AG08395 (cell line): ENCODE measurements at places on chromosomes 13 and 19.

DNA sequence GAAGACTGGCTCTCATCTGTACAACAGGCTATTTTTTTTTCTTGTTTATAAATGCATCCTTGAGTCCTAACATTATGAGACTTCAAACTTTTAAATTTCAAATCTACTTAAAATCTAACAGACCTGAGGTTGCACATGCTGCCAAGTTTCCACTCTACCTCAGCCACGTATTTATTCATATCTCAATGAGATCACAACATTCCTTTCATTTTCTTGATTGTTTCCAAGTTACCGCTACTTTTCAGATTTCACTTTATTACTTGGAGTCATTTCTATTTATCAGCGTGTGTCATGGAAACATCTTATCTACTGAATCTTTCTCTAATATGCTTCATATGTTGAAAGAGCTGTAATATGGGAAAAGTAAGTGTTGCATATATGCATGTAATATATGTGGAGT, 1257.5 kb upstream of the ATXN8OS start:
- DNase-seq: no peak

DNA sequence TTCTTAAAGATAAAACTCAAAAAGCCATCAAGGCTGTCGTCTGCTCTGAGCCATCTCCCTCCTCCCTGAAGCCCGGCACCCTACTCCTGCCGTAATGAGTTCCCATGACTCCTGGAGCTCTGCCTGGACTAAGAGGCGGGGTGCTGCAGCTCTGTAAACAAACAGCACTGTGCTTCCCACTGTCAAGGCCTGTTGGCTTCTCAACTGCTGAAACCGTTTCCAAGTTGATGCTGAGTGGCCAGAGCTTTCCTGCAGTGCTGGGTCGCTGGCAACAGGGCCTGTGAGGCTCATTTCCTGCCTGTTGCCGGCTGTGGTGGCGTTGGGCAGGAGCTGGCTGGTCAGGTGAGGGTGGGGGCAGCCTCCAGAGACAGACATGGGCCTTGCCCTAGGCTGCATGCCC, 26.7 kb upstream of the ISYNA1 start:
- DNase-seq: peak; percentile 79

DNA sequence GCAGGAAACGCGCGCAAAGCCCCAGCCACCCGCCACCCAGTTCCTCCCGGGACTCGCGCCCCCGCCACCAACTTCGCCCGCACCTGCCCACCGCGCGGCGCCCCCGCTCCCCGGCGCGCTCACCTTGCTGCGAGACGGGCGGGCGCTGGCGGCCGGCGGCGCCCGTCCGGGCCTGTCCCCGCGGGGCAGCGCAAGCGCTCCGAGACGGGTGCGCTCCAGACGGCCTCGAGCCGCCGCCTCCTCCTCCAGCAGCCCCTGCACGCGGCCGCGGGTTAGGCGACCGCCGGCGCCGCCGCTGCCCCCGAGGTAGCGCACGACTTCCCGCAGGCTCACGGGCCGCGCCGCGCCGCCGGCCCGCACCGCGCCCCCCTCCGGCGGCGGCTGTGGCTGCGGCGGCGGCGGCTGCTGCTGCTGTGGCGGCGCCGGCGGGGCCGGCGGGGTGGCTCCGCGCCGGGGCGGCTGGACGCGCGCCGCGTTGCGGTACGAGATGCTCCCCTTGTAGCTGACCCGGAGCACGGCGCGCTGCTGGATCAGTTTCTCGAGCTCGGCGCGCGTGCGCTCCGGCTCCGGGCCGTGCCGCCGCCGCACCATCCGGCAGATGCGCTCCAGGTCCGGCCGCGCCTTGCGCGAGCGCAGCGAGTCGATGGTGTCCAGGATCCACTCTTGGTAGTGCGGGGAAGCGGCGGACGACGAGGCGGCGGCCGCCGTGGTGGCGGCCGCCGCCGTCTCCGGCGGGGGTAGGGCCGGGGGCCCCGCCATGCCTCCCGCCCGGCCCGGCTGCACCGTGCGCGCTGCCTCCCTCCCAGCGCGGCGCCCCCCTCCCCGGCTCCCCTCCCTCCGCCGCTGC, 666 bp downstream of the SAMD1 start:
- DNase-seq: peak; percentile 51

GRCh38 chr19:19537075-19538048, 703 bp upstream of the CILP2 start:
- no peak for DNase-seq

DNA sequence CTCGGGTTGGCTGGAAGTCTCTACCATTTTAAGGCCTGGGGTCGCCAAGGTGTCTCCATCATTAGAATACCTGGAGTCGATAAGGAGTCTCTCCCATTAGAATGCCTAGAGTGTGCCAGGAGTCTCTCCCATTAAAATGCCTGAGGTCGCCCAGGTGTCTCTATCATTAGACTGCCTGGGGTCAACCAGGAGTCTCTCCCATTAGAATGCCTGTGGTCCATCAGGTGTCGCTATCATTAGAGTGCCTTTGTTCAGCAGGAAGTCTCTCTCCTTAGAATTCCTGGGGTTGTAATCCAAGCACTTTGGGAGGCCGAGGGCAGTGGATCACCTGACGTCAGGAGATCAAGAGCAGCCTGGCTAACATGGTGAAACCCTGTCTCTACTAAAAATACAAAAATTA, 1533.0 kb downstream of the UQCRFS1 start:
- DNase-seq: no peak

- DNase-seq: no peak
These were observed 112.9 kb upstream of the CACNA1A start for GRCh38 chr19:13619203-13619632.

- DNase-seq: no peak
These were observed at the start of gene S1PR4 for GRCh38 chr19:3178377-3178972. Gene S1PR4 (plus strand): TSS chr19:3178769. CDS start chr19:3178793, 24 bp downstream.

DNA sequence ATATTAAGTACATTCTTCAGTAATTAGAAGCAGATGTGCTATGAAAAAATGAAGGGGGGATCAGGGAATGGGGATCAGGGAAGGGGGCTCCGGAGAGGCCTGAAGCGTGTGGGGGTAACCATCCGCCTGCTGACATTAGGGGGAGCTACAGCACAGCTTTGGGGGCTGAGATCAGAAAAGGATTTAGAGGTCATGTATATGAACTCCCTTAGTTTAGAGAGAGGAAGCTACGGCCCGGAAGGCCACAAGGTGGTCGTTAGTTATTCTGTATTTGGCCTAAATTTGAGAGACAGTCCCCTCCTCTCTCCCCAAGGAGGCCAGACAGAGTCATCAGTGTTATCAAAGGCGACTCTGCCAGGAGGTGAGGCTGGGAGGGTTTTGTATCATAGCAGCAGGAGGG, 99.0 kb downstream of the TM9SF2 start:
- no peak for DNase-seq

- peak; percentile 15 for DNase-seq
These were observed 65.1 kb downstream of the FLT1 start for GRCh38 chr13:28429685-28430290.

- DNase-seq: no peak
These were observed 128.1 kb downstream of the KL start for GRCh38 chr13:33144358-33144784.

- DNase-seq: peak; percentile 99
These were observed 959 bp downstream of the TNPO2 start for GRCh38 chr19:12722566-12723380.

DNA sequence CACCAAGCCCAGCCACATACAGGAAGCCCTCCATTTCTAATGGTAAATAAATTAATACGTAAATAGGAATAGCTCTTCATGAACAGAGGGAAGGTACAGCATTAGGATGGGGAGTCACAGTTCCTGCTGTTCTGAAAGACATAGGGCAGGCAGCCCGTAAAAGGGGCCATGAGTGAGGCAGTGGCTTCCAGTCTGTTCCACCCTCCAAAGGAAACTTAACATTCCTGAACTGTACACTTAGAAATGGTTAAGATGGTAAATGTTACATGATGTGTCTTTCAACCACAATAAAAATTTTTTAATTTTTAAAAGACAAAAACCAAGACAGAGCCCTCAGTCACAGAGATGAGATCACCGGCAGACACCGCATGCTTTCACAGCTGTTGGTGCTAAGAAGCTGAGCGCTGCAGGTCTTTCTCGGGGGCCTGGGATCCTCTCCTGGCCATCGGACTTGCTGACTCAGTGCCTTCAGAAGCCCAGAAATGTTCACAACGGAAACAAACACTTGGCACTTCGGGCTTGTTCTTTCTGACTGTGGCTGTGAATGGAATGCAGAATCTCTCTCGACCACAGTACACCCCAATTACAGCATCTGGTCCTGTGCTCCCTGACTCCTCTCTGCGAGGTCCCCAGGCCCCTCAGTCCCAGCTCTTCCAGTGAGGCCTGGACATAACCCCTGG, 36.4 kb downstream of the EPS15L1 start:
- DNase-seq: peak; percentile 98
